ENCODE measurements at places on chromosomes 6 and 20.

DNA sequence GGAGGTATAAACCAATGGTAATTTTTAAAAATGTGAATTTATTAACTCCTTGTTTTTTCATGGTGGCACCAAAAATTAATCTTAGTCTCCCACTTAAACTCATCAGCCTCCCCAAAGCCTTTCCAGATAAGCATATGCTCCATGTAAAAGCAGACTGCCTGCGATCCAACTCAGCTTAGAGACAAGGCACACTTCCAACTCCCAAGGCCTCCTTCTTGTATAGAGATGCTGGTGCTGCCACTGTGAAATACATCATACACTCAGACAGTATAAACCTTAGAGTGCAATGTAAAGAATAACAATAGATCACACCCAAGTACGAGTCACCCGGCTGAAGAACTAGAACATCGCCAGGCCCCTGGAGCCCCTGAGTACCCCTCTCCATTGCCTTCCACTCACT is 2.0 kb downstream of the ANKRD6 start:
- no peak for DNase-seq

- DNase-seq, result no peak
These were observed 3.2 kb upstream of the RBM38 start for GRCh38 chr20:57387945-57388371.

- no peak for DNase-seq
These were observed 45.5 kb downstream of the ANKS1A start for GRCh38 chr6:34934516-34934915.

DNA sequence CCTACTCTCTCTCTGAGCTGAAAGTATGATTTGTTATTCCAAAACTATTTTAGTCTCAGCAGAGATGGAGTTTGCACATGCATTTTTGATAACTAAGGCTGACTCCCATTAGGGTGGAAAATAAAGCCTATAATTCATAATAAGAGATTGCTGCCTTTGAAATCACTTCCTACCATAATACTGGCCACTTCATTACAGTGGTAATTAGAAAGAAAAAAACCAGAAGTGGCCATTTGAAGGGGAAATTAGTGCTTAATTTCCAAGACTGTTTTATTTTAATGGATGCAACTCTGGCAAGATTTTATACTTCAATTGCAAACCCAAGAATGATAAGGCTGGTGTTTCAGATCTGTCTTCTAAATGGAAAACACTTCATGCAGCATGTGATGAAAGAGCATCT is 43.4 kb downstream of the SLC35B3 start:
- no peak for DNase-seq

DNA sequence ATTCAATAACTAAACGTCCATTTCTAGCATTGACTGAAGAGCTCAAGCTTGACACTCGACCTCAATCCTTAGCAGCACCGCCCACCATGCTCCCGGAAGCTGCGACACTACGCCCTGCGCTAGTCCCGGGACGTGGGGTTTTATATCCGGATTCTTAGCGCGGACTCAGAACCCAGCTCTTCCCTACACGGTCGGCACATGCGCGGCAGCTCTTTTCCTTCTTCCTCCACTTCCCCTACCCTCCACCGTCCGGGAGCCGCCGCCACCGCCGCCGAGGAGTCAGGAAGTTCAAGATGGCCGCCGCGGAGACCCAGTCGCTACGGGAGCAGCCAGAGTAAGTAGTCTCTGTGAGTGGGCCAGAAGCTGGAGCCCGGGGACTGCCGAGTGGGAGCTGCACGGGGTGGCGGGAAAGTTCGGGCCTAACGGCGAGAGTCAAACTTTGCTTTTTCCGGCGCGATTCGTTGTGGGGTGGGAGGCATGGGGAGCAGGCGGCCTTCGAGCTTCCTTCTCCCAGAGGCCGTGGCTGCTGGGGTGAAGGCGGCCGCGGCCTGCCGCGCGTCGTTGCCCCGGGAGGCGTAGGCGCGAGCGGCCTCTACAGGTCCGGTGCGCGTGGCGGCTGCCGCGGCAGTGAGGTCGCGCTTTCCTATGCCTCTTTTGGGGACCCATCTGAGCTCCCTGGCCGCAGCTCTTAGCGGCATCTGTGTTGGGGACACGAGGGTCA is 57.6 kb downstream of the FAM217A start:
- DNase-seq, result peak; percentile 68

- DNase-seq, result no peak
These were observed 88.6 kb upstream of the SLC35F1 start for GRCh38 chr6:117818449-117818848.

GRCh38 chr6:97423190-97423589 is 140.2 kb upstream of the MMS22L start:
- DNase-seq, result no peak

- no peak for DNase-seq
These were observed 148.5 kb downstream of the LY86 start for GRCh38 chr6:6736791-6737654.

DNA sequence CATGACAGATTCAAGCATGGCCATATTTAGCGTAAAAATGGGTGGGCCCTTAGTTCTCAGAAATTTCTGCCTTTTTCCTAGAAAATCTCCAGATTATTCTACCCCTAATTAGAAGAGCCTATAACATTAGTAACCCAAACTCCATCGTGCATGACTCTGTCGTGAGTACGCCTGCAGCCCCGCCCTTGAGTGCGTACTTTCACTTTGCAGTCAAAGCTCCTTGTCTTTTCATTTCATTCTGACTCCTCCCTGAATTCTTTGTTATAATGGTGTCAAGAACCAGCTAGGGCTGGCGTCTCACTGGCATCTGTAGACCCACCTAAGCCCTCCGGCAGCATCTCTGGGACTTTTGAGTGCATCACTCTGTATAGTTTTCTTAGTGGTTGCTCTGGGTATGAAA is 61.7 kb upstream of the NOX3 start:
- DNase-seq, result no peak

DNA sequence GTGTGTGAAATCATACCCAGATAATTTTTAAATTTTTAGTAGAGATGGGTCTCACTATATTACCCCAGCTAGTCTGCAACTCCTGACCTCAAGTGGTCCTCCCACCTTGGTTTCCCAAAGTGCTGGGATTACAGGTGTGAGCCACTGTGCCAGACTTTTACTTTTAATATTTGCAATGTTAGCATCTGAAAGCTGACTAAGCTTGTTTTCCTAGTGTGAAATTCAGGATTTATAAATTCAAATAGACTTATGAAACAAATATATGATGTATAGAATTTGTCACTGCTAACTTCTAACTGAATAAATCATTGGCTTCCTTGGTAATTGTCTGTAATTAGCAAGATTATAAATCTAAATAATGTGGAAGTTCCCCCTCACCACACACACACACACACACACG is 58.8 kb upstream of the SLC22A23 start:
- no peak for DNase-seq

- no peak for DNase-seq
These were observed 256.3 kb downstream of the ADGRB3 start for GRCh38 chr6:68891419-68891818.

GRCh38 chr6:13409991-13410390 is 77.4 kb downstream of the GFOD1 start:
- no peak for DNase-seq

GRCh38 chr6:55568808-55569439 is 10.1 kb downstream of the HMGCLL1 start:
- no peak for DNase-seq

GRCh38 chr20:42857446-42857845 is 332.3 kb downstream of the PTPRT start:
- no peak for DNase-seq

DNA sequence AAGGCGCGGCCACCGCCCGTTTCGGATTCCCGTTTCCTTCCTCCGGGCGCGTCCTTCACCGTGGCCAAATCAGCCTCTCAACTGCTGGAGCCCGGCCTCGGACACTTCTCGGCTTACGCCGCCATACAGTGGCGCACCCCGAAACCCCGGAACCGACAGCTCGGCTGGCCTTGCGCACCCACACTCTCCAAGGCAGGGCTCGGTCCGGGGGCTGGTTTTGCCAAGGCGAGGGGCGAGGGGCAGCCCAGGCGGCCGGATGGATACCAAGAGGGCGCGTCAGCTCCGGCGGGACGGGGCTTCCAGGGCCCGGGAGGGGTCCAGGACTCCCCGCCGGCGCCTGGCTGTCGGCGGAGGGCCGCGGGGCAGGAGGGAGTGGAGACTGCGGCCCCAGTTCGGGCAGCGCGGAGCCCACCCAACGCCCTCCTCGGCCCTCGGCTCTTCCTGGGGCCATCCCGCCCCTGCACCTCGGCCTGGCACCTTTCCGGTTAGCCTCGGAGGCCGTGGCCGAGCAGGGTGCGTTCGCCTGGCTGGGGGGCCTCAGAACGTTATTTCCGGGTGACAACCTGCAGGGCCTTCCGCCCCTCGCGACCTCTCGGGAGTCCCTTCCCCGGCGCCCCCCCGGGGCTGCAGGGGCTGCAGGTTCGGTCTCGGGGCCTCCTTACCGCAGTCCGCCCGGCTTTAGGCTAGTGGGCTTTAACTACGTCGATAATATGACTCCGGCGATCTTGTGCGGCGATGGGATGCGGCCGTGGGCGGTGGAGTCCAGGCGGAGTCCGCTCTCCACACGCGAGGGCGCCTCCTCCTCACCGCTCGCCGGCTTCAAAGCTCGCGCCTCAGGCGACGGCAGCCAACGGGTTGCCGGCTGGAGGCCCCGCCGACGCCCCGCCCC is 697 bp upstream of the CEP43 start:
- no peak for DNase-seq

DNA sequence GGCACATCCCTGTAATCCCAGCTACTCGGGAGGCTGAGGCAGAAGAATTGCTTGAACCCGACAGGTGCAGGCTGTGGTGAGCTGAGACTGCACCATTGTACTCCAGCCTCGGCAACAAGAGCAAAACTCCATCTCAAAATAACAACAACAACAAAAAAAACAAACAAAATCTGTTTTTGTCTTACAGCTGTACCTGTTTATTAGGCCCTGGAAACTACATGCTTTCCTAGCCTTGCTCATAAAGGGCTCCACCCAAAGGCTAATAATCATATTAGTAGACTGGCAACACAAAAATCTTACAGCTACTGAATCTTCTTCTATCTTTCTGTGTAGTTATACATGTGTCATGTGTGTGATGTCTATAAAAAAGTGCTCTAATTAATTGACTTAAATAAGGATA is 503.9 kb upstream of the EYS start:
- no peak for DNase-seq
